ENCODE measurements at places on chromosomes 1 and 21.

DNA sequence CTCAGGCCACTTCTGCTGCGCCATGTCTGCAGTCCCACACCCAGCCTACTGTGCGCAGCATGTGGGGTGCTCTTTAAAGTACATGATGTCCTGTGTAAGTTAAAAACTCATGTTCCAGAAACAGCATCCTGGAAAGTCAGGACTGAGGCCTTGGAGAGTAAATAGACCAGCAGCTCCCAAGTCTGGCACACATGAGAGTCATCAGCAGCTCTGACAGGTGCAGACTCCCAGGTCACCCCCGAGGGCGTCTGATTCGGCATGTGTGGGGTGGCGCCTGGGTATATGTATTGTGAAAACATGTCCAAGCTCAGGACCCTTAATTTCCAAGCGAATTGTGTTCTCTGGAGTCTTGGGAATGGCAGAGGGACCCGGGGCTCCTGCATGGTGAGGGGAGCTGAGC, 120.1 kb upstream of the RUNX3 start:
- no peak for DNase-seq

GRCh38 chr1:170742600-170742999, 78.7 kb downstream of the PRRX1 start:
- no peak for DNase-seq

- DNase-seq, result no peak
Observed at GRCh38 chr1:119463569-119463968, 43.4 kb upstream of the HSD3B1 start.

DNA sequence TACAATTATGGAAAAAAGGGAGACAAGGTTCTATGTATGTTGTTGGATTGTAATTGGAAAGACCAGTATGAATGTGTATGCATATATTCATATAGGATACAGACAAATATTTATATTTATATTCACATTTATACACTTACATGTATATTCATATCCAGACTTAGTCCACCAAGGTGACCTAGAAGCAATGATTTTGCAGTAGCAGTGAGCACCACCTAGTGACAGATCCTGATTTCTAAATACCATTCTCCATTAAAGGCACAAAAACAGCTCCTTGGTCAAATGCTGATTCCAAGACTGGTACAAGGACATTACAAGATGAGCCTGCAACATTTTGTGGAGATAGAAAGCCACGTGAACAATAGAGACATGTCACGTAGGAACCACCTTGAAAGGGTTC, 153.4 kb downstream of the SDCCAG8 start:
- no peak for DNase-seq

DNA sequence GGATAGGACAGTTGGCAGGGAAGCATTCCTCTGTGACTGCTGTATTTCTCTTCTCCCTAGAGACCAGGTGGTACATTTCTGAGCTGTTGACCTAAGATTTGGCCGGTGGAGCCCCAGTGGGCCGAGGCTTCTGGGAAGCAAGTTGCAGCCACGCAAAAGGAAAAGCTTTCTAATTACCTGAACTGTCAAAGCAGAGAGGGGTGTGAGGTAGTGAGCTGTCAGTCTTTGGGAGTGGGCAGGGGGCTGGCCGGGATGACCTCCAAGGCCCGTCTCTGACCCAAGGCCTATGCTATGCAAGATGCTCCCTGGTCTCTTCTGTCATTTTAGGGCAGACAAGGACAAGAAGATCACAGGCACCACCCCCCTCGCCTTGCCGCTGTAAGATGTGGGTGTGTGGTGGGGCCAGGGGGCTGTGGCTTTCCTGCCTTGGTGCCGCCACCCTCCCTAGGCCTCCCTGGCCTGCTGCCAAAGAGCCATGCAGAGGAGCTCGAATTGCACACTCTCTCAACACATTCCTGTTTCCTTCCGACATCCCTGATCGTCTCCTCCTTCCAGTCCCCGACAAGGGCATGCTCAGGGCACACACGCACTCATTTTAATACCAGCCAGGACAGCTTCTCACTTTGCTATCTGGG, 7.7 kb downstream of the PADI1 start:
- DNase-seq, result peak; percentile 78

DNA sequence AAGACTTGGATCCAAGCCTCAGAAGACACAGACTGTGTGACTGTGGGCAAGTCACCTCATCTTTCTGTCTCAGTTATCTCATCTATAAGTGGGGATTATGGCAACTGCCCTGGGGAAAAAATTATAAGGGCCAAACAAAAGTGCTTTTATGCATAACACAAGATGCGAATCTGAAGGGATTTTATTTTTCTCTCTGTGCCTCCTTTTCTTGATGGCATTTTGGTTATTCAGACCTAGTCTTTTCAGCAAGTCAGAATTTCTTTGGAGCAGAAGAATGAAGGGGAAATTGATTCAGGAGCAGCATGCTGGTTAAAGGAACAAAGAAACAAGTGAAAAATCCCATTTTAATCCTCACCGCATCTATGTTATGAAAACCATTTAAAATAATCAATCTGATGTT, 86.9 kb downstream of the PBX1 start:
- DNase-seq, result no peak

DNA sequence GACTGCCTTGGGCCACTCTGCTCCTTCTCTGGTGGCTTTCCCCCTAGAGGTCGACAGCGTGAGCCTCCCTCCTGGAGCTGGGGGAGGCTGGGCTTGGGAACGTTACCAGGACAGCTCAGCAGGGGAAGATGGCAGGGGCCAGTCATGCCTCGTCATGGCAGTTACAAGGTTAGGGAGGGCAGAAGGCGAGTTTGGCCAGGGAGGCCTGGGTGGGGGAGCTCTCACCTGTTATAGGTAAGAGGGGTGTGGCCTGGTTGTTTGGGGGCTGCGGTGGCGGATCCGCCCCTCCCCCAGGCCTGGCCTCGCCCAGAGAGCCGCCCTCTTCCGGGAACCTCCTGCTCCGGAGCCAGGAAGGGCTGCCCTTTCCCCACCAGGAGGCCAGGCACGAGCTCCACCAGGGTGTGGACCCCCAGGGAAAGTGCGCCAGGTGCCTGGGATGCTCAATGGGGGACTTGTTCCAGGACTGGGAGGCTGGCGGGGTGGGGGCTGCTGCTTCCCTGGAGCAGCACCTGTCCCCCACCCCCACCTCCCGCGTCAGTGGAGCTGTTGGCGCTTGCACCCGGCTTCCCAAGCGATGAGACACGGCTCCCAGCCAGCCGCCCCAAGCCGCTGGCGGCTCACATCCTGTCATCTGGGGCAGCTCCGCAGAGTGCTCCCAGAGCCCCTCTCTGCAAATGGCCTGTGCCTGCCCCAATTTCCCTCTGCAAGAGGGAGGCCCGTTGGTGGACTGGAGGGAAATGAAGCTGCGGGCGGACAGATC, 23.6 kb upstream of the PKP1 start:
- DNase-seq, result no peak

DNA sequence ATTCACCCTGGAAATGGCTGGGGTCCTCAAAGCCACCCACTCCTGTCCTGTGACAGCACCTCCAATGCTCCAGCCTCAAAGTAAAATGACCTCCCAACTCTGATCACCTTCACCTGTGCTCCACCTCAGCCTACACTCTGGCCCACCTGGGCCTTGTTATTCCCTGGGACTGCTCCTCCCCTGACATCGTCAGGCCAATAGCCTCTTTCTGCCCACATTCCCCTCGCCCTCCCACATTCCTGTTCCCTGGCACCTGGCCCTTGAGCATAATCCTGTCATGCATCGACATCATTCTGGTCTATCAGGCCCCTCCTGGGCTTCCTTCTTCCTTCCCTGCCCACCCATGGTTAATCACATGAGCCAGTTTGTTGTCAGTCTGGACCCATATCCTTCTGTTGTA, 13.2 kb upstream of the BCAR3 start:
- no peak for DNase-seq

DNA sequence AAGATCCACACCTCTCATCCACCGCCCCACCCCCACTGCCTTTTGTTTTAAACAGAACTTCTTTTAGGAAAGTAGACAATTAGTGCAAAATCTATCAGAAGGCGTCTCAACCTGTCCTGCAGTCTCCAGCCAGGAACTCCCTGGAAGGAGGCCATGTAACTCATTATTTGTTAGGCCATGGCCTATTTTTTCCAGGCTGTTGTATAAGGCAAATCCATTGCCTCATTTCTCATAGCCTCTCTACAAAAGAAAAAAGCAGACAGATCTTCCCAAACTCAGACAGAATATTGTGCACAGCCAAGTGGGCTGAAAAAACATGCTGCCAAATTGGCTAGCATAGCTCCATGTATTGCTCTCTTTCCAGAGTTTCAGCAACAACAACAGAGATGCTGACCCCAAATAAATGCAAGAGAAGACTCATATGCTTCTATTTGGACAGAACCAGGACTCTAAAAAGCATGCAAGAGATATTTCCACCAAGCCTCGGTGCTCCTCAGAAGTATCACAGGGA, 770.7 kb upstream of the CXADR start:
- DNase-seq, result no peak

GRCh38 chr21:27423038-27423437, 456.1 kb upstream of the ADAMTS5 start:
- no peak for DNase-seq

- DNase-seq, result peak; percentile 91
Observed at GRCh38 chr1:37553927-37554808, at the start of gene SNIP1. SNIP1 (minus strand) TSS chr1:37554293; CDS start chr1:37554229, 64 bp downstream.

DNA sequence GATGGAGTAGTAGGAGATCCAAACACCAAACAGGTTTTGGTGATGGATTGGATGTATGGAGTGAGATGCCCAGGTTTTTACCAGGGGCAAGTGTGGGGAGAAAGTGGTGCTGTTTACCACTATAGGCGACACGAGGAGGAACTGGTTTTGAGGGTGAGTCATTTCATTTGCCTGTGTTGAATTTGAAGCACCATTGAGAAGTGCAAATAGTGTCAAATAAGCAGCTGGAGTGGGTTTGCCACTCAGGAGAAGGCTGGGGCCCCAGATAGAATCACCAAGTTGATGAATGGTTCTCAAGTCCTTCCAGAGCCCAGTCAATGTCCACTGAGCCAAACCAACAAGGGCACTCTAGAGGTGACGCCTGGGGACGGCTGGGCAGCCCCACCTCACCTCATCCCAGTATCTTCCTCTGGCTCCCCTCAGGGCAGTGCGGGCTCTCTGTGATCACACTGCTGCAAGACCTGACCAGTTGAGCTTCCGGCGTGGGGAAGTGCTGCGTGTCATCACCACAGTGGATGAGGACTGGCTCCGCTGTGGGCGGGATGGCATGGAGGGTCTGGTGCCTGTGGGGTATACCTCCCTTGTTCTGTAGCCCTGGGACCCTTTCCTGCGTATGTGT, 9.4 kb downstream of the RUSC1 start:
- DNase-seq, result no peak

DNA sequence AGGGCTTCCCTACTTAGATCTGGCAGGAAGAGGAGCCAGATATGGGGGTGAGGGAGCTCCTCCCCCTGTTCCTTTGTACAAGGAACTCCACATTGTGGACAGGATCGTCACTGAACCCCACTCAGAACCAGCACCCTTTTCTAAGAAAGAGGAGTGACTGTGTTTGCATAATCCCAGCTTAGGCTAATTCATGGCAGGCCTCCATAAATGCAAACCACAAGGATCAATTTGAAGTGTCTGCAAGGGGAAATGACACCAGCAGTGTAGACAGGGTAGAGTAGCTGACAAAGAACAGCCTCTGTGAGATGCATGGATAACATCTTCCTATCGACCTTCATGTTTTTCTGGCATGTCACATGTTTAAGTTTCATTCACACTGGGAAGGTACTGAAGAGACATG, 11.7 kb downstream of the MX1 start:
- no peak for DNase-seq

GRCh38 chr1:161217831-161218230, 2.7 kb downstream of the FCER1G start:
- DNase-seq, result no peak

DNA sequence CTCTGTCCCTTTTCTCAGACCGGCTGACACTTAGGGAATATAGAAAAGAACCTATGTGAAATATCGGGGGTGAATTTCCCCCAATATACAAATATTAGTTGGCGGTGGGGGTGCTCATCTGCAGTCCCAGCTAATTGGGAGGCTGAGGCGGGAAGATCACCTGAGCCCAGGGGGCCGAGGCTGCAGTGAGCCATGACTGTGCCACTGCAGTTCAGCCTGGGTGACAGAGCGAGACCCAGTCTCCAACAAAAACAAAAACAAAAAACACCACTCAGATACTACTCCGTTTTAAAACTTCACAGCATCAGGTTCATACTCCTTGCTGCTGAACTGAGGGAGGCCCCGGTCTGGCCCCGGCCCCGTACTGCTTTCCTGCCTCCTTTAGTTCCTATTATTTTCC, 5.9 kb upstream of the EXOSC10 start:
- DNase-seq, result no peak

DNA sequence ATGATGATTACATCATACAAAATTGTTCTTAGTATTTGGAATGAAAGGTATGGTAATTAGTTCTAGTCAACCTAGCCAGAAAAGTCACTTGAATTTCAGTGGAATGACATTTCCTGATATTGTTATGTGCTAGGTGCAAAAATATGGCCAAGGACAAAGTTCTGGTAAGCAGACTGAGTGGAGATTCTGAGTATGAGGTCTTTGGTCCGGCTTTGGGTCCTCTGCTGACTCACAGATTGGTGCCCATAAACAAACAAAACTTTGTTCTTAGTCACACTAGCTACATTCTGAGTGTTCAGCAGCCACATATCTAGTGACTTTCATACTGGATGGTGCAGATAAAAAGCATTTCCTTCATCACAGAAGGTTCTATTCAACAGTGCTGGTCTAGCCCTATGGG, 206.1 kb downstream of the ZNF648 start:
- no peak for DNase-seq

GRCh38 chr1:58576727-58577653, at the start of gene TACSTD2:
TACSTD2 (minus strand) TSS chr1:58577252; CDS start chr1:58577156, 96 bp downstream.
- DNase-seq, result no peak

- DNase-seq, result no peak
Observed at GRCh38 chr1:160419838-160420169, 19.4 kb downstream of the VANGL2 start.

GRCh38 chr1:187733232-187733631, 904.5 kb downstream of the PLA2G4A start:
- no peak for DNase-seq

DNA sequence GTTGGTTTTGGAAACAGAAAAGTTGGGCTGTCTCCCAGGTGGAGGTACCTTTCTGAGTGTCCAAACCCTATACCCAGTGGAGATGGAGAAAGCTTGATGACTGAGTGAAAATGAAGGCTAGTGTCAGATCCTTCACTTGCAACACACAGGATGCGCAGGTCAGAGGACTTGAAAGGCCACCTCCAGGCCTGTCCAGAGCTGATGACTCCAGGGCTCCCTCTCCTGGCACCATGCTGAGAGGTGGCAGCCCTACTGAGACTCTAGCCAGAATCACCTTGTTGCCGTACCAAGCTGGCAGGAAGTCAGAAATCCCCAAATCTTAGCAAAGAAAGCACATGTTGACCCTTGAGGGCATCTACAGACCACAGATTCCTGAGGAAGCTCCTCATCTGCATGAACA, 16.4 kb downstream of the KNCN start:
- DNase-seq, result no peak

- DNase-seq, result no peak
Observed at GRCh38 chr1:21059021-21059420, 117.7 kb downstream of the EIF4G3 start.

- DNase-seq, result no peak
Observed at GRCh38 chr1:55990007-55990406, 589.4 kb downstream of the PLPP3 start.

- no peak for DNase-seq
Observed at GRCh38 chr1:45545553-45546310, 4.9 kb upstream of the AKR1A1 start.

Measured in central memory CD4-positive, alpha-beta T cell (primary cell).